ENCODE measurements at places on chromosomes 4 and X.

- no peak for DNase-seq
These were observed 439.2 kb upstream of the FAM47C start for GRCh38 chrX:36568946-36569345.

GRCh38 chr4:58515226-58515625, 1405.0 kb upstream of the IGFBP7 start:
- no peak for DNase-seq

DNA sequence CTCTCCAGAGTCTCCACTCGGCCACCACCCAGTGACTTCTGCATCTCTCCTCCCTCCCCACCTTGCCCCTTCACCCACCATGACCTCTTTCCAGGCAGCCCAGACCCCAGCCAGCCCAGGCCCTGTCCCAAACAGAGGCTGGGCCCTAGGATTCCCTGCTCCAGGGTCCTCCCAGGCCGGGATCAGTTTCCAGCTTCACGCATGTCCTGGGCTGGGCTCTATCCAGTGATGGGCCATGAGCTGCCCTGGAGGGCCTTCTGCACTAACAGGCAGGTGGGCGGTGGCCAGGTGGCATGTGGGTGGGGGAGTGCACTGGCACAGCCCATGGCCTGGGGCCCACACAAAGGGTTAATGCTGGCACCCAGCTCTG, 20.4 kb upstream of the ADD1 start:
- no peak for DNase-seq

GRCh38 chrX:119617517-119618164, 11.4 kb upstream of the NKRF start:
- DNase-seq, result no peak

GRCh38 chr4:87657525-87657924, 7.4 kb downstream of the DMP1 start:
- no peak for DNase-seq

DNA sequence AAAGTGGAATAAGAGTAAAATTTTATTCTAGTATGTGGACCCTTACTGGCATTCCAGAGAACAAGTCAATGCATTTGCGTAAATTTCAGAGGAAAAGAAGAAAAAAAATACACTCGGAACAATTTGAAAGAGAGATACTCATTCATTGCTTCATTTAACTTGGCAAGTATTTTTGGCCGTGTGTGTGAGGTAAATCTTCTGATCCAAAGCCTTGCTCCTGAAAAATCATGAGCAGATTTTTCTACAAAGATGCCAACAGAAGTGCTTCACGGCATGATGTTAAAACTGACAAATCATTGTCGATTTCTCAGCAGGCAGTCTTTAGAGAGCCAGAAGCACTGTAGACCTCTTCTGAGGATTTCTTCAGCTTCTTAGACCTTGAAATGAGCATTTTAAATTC, 194.0 kb downstream of the COX18 start:
- no peak for DNase-seq

DNA sequence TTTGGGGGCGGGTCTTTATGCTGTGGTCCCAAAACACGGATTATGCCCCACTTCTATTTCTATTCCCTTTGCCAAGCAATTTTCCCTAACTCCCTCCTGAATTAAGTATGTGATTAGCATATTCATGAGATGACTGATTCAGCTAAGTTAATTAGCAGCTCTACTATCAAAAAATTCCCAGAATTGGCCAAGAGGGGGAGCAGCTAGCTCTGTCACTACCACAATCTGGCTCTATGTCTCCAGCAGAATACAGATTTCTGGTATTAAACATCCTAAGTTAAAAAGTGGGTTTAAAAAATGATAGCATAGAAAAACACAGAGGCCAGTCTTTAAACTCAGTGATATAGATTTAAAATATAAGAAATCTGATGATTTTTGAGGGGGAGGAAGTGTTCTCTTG, 80.3 kb downstream of the GPC4 start:
- DNase-seq, result no peak

DNA sequence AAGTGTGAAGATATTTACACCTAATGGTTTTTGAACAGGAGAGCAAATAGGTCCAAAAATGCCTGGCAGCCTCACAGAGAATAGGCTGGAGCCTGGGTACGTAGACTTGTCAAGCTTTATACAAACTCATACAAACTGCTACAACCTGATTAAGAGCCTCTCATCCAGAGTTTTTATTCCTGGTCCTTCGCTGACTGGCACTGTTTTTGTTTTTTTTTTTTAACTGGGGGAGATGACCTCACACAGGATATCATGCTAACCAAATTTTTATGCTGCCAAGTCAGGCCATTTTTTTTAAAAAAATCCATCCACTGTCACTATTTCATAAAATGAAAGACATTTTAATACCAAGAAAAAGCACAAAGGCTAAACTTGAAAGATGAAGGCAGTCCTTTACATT, 1.9 kb downstream of the FAM114A1 start:
- no peak for DNase-seq

DNA sequence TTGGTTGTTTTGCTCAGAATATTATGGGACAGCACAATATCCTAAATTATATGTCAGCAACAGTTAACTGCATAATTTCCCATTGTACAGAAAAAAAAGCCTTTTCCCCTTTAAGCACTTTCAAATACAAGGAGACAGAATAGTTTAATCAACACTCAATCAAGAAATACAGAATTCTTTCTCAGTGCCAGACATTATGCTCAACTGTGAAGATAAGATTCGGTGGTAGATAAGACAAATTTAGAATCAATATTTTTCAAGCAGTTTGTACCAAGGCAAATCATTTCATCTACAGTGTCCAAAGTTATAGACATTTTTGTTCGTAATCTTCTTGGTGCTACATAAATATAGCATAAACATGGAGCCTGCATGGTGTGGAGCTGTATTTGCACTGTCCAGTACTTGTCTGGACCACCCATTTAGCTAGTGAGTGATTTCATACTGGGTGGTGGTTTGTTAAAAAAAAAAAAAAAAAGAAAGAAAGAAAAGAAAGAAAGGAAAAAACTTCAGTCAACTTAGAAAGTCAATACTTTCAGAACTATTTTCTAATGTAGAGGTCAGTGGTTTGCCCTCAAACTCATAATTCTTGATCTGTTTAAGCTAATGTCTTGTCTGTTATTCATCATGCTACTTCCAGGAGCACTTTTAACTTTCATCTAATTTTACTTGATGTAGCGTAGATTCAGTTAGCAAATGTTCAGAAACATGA, 522.9 kb downstream of the FAT4 start:
- no peak for DNase-seq

GRCh38 chr4:121692261-121692660, 4.5 kb downstream of the ANXA5 start:
- no peak for DNase-seq

DNA sequence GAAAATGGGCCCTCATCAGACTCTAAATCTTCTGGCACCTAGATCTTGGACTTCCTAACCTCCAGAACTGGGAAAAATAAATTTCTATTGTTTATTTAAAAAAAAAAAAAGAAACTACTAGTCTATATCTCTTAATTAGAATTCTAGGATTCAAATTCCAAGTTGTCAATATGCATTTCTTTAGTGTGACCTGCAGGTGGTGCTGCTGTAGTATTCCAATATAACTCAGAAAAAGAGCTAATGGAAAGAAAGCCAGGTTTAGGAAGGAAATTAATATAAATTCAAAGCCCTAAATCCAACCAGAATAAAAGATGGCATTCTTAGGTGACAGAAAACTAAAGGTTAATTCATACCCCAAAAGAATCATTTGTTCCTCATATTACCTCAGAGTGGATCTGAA, 80.0 kb upstream of the NALF2 start:
- DNase-seq, result no peak

GRCh38 chr4:55409468-55410171, 13.9 kb downstream of the TMEM165 start:
- DNase-seq, result no peak

DNA sequence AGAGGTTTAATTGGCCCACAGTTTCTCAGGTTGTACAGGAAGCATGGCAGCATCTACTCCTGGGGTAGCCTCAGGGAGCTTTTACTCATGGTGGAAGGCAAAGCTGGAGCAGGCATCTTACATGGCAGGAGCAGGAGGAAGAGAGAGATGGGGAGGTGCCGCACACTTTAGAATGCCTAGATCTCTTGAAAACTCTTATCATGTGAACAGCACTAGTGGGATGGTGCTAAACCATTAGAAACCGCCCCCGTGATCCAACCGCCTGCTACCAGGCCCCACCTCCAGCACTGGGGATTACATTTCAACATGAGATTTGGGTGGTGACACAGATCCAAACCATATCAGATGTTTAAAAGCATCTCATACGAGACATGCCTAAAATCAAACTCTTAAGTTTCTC, 41.6 kb upstream of the SCOC start:
- no peak for DNase-seq

- DNase-seq, result no peak
These were observed 159.8 kb downstream of the FAM13A start for GRCh38 chr4:88897180-88897579.

DNA sequence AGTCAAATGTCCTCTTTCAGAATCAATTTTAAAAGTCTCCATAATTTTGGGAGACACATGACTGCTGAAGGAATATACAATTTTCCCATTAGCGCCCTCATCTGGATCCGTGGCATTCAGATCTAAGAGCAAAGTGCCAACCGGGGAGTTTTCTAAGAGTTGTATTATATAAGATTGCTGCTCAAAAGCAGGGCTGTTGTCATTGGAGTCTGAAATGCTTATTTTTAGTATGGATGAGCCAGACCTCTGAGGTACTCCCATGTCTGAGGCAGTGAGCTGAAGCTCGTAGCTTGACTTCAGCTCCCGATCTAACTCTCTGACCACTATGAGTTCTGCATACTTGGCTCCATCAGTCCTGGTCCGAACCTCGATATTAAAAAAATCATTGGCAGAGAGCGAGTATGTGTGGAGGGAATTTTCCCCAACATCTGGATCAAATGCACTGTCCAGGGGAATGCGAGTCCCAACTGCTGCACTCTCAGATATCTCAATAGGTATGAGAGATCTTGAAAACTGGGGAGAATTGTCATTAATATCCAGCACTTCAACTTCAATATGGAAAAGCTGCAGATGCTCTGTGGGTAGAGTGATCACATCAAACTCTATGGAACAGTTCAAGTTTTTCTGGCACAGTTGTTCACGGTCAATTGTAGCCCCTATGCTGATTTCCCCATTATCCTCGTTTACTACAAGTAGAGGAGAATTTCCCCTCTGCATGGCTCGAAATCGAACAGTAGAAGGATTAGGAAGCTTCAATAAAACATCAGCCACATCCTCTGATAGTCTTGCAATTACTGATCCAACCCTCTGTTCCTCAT, 917 bp downstream of the PCDH18 start:
- DNase-seq, result no peak

GRCh38 chrX:39936886-39937770, 160.6 kb downstream of the BCOR start:
- no peak for DNase-seq

Measured in NCI-H2227 treated with DMSO at 0.1 percent for 48 hours (cell line).